ENCODE measurements at places on chromosomes 16 and 17.

GRCh38 chr17:46195217-46195855, 2.1 kb upstream of the KANSL1 start:
- no peak for DNase-seq

- DNase-seq, result no peak
Observed at GRCh38 chr16:83959656-83960434, 6.8 kb downstream of the OSGIN1 start.

DNA sequence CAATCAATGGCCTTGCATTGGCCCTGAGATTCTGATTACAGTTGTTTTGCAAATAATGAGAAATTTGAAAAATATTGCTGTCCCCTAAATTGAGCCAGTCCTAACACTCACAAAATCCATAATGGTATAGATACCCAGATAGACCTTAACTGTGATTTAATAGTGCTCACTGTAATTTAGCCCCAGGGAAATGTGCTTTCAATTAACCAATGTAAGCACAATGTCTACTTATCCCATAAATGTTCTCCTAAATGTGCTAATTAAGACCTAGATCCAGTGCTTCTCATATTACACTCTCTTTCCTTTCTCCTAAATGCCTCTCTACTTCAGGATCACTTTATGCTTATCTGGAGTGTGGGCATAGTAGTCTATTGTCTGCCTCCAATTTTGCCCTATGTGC, 417.8 kb upstream of the CCL2 start:
- DNase-seq, result no peak

GRCh38 chr17:45394913-45395568, 37.6 kb downstream of the ARHGAP27 start:
- DNase-seq, result peak; percentile 90

- DNase-seq, result no peak
Observed at GRCh38 chr16:25959221-25959620, 267.5 kb downstream of the HS3ST4 start.

GRCh38 chr16:24858219-24859041, 12.7 kb downstream of the SLC5A11 start:
- peak; percentile 80 for DNase-seq

DNA sequence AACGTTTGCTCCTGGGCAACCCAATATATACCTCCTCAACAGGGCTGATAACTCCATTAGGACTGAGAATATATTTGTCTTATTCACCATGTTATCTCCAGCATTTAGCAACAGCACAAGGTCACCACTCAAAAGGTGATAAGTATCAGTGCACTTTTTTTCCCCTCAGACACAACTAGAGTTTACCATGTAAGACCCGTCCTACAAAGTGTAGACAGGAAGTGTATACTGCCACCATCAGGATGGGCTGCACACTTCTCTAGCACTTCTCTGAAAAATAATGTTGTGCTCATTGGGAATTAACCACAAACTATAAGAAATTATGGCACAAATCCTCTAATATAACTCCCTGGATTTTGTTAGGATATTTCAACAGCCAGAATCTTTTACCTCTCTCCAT, 5.7 kb upstream of the VAT1L start:
- DNase-seq, result peak; percentile 30

DNA sequence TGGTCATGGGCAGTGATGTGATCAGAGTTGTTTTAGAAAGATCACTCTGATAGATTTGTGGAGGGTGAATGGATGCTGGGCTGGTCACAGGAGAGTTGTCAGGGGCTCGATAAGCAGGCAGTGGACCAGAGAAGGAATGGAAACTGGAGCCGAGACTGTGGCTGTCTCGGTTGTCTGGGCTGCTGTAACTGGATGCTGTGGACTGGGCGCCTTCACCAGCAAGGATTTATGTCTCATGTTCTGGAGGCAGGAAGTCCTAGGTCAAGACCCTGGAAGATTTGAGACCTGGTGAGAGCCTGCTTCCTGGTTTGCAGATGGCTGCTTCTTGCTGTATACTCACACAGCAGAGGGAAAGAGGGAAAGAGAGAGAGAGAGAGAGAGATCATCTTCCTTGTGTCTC, 203.6 kb downstream of the HS3ST4 start:
- DNase-seq, result no peak

GRCh38 chr16:79316004-79316458, 284.5 kb downstream of the MAF start:
- DNase-seq, result no peak

- no peak for DNase-seq
Observed at GRCh38 chr17:28105501-28105900, 63.0 kb downstream of the NLK start.

GRCh38 chr17:55768936-55769624, 18.2 kb downstream of the PCTP start:
- peak; percentile 60 for DNase-seq

DNA sequence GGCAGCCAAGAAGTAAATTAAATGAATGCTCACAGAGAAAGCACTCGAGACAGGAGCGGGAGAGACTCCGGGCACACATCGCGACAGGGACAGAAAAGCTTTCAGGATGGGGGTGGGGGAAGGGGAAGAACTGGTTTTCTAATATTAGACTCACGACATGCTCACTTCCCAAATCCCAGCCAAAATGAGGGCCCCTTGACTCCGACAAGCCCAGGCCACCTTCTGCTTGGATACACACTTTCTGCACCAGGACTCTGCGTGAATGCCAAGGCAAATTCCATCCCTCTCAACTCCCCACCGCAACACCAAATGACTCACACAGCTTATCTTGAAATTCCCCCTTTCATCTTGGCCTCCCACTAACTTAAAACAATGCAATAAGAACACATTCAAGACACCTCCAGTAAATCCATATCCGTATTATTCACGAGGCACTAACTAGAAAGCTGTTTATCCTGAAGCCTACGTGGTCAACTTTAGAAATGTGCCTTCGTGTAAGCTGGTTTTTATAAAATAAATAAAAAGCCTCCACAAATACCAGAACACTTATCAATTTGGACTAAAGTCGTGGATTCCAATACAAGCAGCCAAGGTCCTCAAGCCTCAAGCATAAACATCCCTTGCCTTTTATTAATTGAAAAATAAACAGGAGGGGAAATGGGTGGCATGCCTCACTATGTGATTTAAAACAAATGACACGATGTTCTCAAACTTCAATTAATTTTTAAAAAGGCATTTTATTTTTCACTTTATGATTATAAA, 46.1 kb downstream of the NXN start:
- peak; percentile 83 for DNase-seq

- DNase-seq, result no peak
Observed at GRCh38 chr17:41296846-41297245, 5.8 kb downstream of the KRTAP29-1 start.

GRCh38 chr17:47862621-47863440, 11.9 kb upstream of the SP6 start:
- DNase-seq, result peak; percentile 91
